ENCODE measurements at places on chromosomes 16 and 17.

DNA sequence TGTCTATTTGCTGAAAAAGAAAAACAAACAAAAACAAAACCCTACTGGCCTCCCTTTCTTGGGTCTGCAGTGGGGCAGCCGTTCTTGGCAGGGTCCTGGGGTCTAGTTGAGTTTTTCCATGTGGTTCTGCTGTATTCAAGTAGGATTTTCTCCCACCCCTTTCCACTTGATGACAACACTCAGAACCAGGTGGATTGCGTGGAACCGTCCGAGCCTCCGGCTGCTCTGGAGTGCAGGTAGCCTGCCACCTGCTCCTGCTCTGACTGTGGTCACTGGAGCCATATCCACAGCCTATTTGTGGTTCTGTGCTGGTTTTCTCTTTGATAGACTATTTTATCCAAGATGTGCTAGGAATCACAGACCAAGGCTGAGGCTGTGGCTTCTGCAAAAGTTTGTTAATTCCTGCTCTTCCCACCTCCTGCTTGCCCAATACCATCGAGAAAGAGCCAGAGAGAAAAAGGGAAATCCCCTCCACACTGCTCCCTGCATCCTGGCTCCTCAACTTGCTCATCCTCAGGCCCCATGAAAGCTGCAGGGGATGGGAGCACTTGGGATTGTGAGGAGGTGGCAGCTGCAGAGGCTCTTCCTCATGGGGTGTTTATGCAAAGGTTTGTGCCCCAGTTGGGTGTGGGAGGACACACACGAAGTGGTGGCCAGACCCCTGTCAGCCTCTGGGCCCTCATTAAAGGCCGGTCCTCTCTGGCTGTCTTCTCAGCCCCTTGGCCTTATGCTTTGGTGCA is 377.8 kb upstream of the TNRC6C start:
- no peak for DNase-seq

DNA sequence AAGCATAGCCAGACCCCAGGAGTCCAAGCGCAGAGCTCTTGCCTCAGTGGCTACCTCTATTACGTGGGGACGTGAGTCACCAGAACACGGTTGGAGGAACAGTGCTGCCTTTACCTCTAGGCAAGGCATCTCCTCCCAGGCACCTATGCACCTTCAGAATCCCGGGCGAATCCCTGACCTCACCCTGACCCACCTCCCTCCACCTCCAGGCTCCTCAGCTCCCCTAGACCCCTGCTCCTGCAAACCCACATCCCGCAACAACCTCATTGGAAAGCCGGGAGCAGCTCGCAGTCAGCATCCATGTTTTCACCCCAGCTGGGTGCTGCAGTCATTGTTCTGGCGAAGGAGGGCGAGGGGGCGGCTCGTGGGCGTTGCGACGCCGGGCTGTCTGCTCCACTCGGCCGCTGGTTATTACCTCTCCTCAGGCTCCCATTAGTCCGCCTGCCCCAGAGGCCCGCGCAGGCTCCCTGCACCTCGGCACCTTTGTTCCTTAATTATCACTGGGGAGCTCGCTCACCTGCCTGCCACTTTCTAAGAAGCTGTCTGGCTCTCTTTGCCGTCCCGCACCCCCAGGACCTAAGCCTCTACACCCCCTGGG is 24.6 kb upstream of the DLX4 start:
- DNase-seq = no peak

DNA sequence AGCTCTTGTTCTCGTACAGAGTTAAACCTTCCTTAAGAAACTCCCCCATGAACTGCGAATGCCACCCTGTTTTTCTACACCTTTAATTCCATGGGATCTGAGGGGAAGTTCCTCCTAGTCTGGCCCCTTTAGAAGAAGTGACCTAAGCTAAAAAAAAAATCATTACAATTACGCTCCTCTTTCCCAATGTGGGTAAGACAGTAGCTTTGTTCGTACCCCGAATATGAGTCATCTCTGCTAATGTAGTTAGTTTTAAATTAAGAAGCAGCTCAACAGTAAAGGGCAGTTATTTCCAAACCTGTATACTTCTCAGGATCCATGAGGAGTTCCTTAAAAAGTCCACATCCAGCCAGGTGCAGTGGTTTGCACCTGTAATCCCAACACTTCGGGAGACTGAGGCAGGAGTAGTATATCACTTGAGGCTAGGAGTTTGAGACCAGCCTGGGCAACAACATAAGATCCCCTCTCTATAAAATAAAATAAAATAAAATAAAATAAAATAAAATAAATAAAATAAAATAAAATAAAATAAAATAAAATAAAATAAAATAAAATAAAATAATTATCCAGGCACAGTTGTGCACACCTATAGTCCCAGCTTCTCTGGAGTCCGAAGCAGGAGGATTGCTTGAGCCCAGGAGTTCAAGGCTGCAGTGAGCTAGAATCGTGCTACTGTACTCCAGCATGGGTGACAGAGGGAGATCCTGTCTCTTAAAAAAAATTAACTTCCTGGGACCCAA is 26.1 kb downstream of the RCVRN start:
- no peak for DNase-seq

DNA sequence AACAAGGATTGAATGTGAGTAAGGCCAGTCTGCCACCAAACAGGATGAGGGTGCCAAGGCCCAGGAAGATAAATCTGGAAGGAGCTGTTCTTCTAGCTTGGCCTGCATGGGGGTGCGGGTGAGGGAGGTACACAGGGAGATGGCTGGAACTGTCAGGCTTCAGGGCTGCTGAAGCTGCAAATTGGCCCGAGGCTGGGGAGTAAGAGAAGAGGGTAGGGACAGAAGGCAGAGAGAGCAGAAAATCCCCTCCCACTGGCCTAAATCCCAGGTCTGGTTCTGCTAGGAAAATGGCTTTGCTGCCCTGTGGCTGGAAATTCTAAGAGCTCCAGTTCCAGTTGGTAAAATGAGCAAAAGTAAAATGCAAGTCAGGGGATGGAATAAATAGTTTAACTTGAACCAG is 87.9 kb downstream of the CCDC182 start:
- no peak for DNase-seq

GRCh38 chr17:15271741-15272140 is 6.6 kb upstream of the PMP22 start:
- no peak for DNase-seq

DNA sequence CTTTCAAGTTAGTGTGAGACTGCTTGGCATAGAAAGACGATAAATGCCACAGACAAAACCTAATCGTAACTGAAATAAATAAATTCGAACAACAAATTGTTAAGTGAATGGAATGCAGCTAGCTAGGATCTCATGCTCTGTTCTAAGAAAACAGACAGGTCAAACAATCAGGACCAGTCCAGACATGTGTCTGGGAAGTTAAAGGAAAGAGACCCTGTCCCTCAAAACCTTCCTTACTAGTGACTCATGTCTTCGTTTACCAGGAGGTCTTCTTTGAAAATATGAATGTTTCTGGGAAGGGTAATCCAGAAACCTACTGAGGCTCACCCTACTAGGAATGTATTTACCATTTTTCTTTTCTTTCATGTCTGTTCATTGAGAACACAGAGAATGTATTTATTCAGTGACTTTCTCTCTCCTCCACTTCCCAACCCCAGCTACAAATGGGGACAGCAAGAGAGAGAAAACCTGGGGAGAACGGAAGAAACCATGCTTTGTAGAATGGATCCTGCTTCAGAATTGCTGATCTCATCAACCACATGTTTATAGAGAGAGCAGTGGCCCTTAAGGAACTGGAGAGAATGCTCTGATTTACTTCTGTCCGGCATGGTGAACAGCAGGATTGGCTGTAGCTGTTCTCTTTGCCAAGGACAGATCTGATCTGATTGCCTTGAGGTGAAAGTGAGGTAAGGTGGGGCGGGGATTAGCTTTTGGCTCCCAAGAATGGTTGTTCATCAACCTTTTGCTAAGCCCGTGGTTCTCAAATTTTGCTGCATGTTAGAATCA is 39.4 kb upstream of the DHX8 start:
- DNase-seq = no peak

All from D721Med (cell line).